Muscle of leg (tissue), 16 donors: ENCODE measurements at places on chromosomes 1 and 21. TPM values are rescaled to one million over a fixed set of nuclear protein-coding genes. Genes with fewer than 3 reads are reported as not detected.

The TENT5C gene
- total RNA-seq: 6.6 TPM

The CD1B gene
- 0.09 TPM for total RNA-seq

The FMO3 gene
- 0.04 TPM for total RNA-seq

The CBR3 gene
- 4.0 TPM for total RNA-seq

The CD1D gene
- total RNA-seq: 1.6 TPM

The PADI2 gene
- total RNA-seq: 37.2 TPM

The OLIG2 gene
- total RNA-seq: 0.04 TPM

The B3GALNT2 gene
- 27.3 TPM for total RNA-seq

The PTGFR gene
- total RNA-seq: 24.1 TPM

The MEX3A gene
- 9.4 TPM for total RNA-seq

The GGPS1 gene
- 30.3 TPM for total RNA-seq

The FCMR gene
- 0.58 TPM for total RNA-seq

The LAD1 gene
- 5.1 TPM for total RNA-seq

The HMCN1 gene
- total RNA-seq: 11.6 TPM

The LORICRIN gene
- total RNA-seq: not detected

The ADGRB2 gene
- total RNA-seq: 12.5 TPM

The PROX1 gene
- total RNA-seq: 6.9 TPM

The TSPEAR gene
- 0.04 TPM for total RNA-seq

The NTMT2 gene
- total RNA-seq: 1.8 TPM

The RIPPLY3 gene
- 0.09 TPM for total RNA-seq

The KCNA2 gene
- total RNA-seq: 0.75 TPM

The COL6A1 gene
- total RNA-seq: 292 TPM
